ENCODE measurements at places on chromosomes 6 and 20.
A peak's percentile ranks its signal among the peaks of the same experiment; 100 is the strongest.

DNA sequence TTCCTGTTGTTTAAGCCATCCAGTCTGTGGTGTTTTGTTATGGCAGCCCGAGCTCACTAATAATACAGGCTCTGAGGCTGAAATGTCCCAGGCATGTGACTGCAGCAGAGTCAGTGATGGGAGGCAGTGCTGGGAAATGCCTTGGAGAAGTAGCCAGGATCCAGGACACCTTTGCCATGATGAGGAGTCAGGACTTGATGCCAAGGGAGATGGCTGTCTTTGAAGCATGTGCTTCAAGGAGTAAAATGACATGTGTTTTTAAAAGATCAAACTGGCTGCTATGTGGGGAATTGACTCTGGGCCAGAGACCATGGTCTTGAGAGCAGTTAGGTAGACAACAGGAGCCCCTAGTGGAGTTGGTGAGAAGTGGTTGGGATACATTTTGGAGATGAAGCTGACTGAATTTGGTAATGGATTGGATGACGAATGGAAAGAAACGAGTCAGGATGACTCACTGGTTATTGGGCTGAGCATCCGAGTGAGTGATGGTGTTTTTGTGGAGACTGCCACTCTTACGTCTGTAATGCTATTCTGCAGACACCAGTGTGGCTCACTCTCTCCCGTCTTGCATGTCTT, 322.2 kb downstream of the PLCB1 start:
- no peak for DNase-seq

- DNase-seq, result no peak
Measured at GRCh38 chr6:133966654-133967329, 13.8 kb downstream of the TBPL1 start.

- no peak for DNase-seq
Measured at GRCh38 chr6:73766040-73766439, 70.0 kb downstream of the CD109 start.

GRCh38 chr6:96789871-96790270, 47.4 kb downstream of the GPR63 start:
- no peak for DNase-seq

DNA sequence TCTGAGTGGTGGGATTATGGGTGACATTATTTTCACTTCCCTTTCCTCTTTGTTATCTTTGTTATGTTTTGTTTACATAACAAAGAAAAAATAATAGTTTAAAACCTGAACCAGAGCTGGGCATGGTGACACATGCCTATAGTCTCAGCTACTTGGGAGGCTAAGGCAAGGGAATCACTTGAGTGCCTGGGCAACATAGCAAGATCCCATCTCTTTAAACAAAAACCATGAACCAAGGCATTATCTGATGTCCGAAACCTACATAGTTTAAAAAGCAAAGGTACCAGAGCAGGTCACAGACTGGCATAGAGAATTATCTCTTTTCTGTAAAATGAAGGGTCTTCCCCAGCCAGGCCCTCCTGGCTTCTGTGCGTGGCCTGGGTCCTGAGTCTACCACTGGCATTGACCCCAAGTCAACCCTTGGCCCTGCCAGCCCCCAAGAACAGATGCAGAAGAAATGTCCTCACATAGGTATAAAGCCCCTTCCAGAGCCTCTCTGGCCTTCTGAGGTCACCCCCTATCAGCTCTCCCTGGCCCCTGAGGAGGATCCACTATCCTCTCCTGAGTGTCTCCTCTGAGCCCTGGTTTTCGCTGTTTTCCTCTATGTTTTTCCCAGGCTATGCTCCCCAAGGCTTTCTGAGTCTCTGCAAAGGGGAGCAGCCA, 81.3 kb downstream of the TRERF1 start:
- peak; percentile 50 for DNase-seq

All from activated CD8-positive, alpha-beta memory T cell treated with anti-CD3 and anti-CD28 coated beads, Interleukin-2, amount 50 U/mL, for 48 hours (primary cell).